Activated naive CD4-positive, alpha-beta T cell (primary cell): ENCODE measurements at places on chromosomes 2 and 18.

DNA sequence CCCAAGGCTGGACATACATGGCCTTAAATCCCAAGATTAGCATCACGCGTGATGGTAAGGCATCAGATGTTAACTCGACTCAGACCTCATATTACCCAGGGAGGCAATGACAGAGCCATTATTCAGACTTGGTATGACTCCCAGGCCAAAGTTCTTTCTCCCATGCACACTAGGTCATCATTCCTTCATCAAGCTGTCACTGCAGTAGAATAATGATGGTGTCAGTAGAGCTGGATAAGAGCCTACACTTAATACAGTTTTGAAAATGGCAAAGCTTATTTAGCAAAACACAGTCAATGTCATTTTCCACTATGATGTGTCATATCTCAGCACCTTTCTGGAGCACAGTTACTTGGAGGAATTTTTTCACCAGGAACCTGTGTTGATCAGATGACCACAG lies 663.3 kb downstream of the SUCLG1 start:
- no peak for DNase-seq

- no peak for DNase-seq
These were observed 346.9 kb downstream of the MEIS1 start for GRCh38 chr2:66781804-66782203.

DNA sequence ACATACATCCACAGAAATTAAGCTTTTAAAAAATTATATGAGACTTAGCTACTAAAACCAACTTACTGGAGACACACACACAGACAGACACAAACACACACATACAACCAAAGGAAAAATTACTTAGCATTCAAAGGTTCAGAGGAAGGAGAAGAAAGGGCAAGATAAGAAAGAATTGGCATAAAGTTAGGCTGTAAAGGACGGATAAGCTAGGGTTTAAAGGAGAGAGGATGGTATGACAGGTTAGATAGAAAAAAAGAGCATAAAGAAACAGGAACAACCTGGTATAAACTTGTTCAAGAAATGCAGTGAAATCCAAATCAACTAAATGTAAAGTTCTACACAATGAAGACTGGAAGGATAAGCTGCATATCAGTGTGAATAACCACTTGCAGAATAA lies 73.4 kb downstream of the SLC66A3 start:
- no peak for DNase-seq

- DNase-seq: no peak
These were observed 571.7 kb upstream of the FANCL start for GRCh38 chr2:58812771-58813344.

DNA sequence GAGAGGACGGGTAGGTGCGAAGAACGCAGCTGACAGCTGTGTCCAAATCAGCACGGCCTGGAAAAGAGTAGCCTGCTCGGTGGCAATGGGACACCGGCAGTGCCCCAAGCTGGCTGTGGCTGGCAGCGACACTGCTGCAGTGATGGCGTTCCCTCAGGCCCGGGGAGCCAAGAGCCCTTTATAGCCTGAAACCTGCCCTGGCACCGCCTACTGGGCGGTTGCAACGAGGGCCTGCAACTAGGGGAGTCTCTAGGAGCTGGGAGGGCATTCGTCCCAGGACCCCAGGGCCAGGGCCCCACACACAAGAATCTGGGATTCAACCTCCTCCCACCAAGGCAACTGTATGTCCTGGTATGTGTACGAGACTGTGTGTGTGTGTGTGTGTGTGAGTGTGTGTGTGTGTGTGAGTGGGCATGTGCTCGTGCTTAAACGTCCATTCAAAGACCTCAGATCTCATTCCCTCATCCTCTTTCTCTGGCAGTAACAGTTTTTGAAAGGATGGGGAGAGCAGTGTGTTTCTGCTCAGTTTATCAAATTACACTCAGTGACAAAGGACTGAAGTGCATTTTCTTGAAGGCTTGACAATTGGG lies 6.8 kb upstream of the CYP26B1 start:
- DNase-seq: no peak

GRCh38 chr2:213787869-213788268 lies 503.6 kb downstream of the SPAG16 start:
- DNase-seq: no peak

- DNase-seq: no peak
These were observed 13.7 kb downstream of the HYCC2 start for GRCh38 chr2:201057715-201058248.

GRCh38 chr2:121490584-121491133 lies 40.0 kb upstream of the RNU4ATAC start:
- no peak for DNase-seq

- no peak for DNase-seq
These were observed 1.7 kb upstream of the VAMP5 start for GRCh38 chr2:85582492-85582891.

DNA sequence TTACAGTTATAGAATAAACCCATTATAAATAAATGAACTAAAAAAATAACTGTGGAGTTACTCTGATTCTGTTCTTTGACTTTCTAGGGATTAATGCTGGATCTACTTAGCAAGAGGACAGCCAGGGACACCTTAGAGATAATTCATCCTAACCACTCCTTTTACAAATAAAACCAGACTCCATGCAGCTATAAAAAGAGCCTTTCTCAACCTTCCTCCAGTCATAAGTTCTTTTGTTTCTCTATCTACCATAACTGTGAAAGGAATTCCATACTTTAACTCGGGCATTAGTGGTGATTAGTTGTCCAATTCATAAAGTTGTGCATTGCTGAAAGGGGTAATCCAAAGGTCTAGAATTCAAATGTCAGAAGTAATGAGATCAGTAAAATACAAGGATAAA lies 682.4 kb downstream of the DPP10 start:
- DNase-seq: no peak

GRCh38 chr2:5946225-5947115 lies 254.3 kb downstream of the SOX11 start:
- no peak for DNase-seq

- no peak for DNase-seq
These were observed at the start of gene PER2 for GRCh38 chr2:238287737-238288649. TSS of gene PER2 (minus strand) at chr2:238288610. CDS start at chr2:238277936, 10,674 bp downstream.

DNA sequence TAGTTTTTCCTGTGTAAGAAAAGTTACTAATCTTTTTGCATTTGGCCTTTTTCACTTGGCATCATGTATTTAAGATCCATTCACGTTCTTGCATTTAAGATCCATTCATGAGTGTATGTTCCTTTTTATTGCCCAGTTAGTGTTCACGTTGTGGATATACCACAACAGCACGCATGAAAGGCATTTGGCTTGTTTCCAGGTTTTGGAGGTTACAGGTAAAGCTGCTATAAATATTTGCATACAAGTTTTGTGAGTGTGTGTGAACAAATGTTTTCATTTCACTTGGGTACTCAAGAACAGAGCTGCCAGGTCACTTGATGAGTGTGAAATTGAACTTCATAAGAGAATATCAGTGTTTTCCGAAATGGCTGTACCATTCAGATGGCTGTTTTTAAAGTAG lies 121.2 kb downstream of the CCBE1 start:
- no peak for DNase-seq
